Peyer's patch (tissue), 4 donors: ENCODE measurements at places on chromosomes 6 and 20. TPM values are rescaled to one million over a fixed set of nuclear protein-coding genes. Genes with fewer than 3 reads are reported as not detected.
A peak's percentile ranks its signal among the peaks of the same experiment; 100 is the strongest.

The ADGB gene
- not detected for total RNA-seq

The MUC22 gene
- not detected for total RNA-seq

DNA sequence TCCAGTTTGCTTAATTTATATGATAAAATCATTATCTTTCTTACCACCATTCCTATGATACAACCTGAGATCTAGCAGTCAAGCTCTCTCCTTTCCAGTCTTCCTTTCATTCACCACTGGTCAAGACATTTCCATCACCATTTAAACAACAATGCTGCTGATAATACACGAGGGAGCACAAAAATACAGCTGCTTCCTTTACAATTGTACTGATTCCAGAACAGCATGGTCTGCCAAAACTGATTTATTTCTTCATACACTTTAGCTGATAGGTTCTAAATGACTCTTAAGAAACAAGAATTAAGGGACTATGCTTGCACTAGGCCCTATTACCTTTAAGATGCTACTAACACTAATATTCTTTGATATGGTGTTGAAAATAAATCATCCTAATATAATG lies 65.0 kb downstream of the EPM2A start:
- no peak for DNase-seq

DNA sequence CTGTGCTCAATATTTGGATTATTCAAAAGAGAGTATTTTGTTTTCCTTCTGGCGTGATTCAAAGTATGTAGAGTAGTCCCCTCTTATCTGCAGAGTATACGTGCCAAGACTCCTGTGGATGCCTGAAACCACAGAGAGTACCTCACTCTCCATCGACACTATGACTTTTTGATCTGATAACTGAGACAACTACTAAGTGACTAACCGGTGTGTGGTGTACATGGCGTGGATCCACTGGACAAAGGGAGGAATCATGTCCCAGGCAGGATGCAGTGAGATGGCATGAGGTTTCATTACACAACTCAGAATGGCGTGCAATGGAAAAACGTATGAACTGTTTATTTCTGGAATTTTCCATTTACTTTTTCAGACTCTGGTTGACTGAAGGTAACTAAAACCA lies 112.2 kb upstream of the PDE7B start:
- no peak for DNase-seq

- no peak for DNase-seq
Observed at GRCh38 chr6:72365773-72366172, 256.1 kb upstream of the KCNQ5 start.

DNA sequence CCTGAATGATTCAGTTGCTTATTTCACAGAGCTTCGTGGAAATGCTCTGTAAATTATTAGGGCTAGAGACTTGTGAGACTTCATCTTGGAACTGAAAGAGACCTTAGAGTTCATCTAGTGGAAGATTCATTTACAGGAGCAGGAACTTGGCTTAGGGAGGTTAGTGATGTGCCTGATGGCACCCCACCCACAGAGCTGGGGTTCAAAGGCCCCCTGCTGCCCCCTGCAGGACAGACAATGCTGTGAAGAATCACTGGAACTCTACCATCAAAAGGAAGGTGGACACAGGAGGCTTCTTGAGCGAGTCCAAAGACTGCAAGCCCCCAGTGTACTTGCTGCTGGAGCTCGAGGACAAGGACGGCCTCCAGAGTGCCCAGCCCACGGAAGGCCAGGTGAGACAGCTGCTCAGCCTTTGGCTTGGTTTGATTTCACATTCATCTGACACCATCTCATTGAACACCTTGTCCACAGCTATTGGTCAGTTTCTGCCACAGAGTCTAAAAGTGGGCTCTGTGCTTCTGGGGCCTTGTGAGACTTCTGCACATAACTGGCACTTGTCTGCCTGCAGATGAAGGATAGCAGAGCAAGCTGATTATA lies 25.1 kb downstream of the MYBL2 start:
- DNase-seq = peak; percentile 89
